ENCODE measurements at places on chromosomes 6 and 20.

DNA sequence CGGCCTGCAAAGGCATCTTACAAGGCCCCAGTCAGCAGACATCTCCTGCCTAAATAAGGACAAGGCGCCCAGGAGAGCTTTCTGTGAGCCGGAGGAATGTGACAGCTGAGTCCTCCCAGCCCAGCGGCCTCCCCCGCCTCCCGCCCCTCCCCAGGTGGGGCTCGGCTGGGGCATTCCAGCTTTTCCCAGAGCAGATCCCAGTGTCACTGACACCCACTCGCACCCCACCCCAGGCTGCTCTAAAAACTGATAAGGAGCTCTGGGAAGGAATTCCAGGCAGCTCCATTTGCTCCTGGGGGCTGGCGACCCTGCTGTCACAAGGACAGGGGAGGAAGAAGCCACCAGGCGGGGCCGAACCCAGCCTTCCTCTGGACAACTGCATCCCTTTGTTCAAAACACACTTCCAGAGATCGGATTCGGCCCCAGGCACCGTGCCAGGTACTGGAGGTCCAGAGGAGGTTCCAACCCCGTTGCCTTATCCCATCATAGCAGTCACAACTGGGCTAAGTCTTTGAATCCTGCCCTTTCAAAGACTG, 49.7 kb downstream of the JPH2 start:
- DNase-seq, result peak; percentile 79

- no peak for DNase-seq
Observed at GRCh38 chr6:100761841-100762240, 119.3 kb downstream of the ASCC3 start.

- no peak for DNase-seq
Observed at GRCh38 chr6:148195511-148195910, 147.1 kb upstream of the SASH1 start.

DNA sequence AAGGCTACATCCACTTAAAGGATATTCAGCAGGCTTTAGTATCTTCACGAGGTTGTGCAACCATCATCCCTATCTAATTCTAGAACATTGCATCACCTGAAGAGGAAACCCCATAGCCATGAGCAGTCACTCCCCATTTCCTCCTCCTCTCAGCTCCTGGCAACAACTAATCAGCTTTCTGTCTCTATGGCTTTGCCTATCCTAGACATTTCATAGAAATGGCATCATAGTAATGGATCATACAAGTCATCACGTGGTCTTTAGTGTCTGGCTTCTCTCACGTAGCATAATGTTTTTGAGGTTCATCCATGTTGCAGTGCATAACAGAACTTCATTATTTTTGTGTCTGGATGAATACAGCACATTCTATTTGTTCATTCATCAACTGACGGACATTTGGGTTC, 20.5 kb downstream of the SNAI1 start:
- peak; percentile 67 for DNase-seq

DNA sequence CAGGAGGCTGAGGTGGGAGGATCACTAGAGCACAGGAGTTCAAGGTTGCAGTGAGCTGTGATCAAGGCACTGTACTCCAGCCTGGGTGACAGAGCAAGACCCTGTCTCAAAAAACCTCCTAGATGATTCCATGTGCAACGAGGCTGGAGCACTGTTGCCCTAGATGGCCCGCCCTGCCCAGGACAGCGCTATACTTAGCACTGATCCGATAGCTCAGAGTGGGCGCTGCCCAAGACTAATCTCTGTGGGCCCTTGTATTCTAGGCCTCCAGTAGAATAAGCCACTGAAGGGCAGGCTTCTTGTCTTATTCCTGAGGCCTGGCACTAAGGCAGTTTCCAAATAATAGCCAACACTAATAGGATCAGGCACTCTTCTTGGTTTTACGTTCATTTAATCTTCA, 41.0 kb downstream of the STK35 start:
- no peak for DNase-seq

DNA sequence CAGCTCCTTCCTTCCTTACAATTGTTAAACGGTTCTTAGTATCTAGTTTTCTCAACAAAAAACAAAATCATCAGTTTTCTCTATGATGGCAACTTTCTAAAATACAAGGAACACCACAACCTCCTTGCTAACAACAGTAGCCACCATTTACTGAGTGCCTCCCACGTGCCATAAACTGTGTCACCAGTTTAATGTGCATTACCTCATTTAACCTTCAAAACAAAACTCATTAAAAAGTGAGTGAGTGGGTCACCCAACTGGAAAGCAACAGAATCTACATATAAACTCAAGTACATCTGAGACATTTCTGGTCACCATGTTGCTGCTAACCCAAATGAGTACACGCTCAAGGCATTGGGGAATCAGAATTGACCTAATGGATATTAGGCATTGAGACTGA, 11.0 kb downstream of the RTN4IP1 start:
- DNase-seq, result no peak

DNA sequence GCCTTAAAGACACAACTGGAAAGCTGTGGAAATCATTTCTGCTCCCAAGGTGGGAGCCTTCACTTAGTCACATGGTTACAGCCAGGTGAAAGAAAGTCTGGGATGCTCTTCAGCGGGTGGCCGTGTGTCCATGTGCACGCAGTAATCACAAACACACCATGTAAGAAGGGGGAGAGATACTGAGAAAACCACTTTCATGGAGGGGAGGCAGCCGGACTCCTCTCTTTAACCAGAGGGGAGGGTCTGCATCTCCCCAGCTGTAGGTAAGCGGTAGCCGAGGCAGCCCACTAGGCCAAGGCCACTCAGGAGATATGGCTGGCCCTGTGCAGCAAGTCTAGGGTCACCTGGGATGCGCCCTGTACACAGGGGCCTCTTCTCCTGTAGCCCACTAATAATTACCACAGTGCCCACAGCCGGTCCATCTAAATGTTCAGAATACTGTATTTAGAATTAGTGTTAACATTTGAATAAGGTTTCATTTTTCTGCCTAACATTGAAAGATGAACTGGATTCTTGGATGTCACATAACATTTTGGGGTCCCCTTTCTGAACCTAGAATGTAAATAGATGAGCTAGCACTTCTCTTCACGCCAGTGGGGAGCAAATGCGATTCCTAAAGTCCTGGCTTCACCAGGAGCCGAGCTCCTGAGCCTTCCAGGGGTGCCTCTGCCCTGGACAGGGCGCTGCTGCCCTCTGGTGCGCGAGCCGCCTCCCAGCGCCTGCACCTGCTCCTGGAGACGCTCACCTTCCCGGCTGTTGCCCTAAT, 15.9 kb downstream of the GPR31 start:
- peak; percentile 81 for DNase-seq

GRCh38 chr20:22800129-22800528, 215.8 kb upstream of the FOXA2 start:
- DNase-seq, result no peak

DNA sequence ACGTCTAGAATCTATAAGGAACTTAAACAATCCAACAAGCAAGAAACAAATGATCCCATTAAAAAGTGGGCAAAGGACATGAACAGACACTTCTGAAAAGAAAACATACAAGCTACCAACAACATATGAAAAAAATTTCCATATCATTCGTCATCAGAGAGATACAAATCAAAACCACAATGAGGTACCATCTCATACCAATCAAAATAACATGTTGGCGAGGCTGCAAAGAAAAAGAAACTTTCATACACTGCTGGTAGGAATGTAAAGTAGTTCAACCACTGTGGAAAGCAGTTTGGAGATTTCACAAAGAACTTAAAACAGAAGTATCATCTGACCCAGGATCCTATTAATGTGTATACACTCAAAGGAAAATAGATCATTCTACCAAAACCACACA, 243.9 kb upstream of the RUNX2 start:
- DNase-seq, result no peak

- peak; percentile 88 for DNase-seq
Observed at GRCh38 chr6:73566954-73567591, 46.2 kb upstream of the EEF1A1 start.

- DNase-seq, result no peak
Observed at GRCh38 chr6:50862176-50862575, 43.5 kb downstream of the TFAP2B start.

DNA sequence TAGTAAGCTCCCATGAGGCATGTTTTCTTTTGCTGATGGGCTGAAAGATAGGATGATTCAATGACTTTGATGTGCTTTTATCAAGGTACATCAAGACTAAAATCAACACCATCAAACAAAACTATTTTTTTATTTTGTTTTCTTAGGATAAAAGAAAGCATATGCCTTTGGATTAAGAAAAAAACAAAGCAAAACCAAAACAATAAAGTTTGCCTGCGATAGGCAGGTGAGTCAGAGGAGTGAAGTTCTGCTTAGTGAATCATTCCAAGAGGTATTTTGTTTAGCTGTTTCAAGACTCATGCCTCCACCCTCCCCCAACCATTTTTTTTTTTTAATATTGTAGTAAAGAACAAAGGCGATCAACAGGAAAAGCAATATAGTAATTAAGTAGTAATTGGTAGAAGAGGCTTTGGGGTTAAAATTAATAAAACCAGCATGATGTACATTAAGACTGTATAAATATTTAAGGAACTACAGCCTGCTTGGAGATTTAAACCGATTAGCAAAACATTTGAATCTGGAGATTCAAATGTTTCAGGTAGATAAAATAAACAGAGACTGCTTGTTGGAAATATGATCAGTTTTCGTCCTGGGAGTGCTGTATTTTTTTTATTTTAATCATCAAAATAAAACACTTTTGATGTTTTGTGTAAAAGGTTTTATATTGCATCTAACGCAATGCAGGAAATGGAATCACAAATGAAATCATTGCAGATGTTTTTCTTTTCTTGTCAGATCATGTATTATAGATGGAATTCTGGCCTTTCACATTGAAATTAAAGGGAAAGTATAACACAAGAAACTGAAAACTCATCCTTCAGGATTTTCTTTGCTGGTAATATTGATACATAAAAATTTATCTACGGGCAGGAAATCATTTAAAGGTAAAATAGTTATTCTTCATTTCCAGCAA, 482.3 kb upstream of the MANEA start:
- DNase-seq, result peak; percentile 14

- DNase-seq, result no peak
Observed at GRCh38 chr20:15911581-15911980, 661.7 kb downstream of the KIF16B start.

DNA sequence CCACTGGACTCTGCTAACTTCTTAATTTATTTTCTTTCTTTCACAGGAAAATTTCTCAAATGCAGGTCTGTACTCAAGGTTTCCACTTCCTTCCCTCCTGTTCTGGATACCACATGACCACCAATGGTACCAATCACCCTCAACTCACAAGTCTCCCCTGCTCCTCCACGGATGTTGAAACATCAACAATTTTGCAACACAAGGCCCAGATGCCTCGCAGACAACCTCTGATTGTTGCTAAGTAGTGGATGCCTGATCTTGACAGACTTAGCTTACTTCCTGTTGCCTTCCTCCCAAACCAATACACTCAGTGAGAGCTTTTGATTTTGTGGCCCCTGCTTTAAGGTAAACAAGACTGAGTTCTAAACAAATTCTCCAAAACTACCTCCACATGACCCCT, 146.6 kb downstream of the FRK start:
- DNase-seq, result no peak

GRCh38 chr20:38109591-38110524, 55.2 kb downstream of the TGM2 start:
- peak; percentile 75 for DNase-seq

- peak; percentile 8 for DNase-seq
Observed at GRCh38 chr6:128327890-128328289, 192.5 kb downstream of the PTPRK start.

GRCh38 chr6:105452924-105453756, 50.3 kb upstream of the PREP start:
- DNase-seq, result no peak

DNA sequence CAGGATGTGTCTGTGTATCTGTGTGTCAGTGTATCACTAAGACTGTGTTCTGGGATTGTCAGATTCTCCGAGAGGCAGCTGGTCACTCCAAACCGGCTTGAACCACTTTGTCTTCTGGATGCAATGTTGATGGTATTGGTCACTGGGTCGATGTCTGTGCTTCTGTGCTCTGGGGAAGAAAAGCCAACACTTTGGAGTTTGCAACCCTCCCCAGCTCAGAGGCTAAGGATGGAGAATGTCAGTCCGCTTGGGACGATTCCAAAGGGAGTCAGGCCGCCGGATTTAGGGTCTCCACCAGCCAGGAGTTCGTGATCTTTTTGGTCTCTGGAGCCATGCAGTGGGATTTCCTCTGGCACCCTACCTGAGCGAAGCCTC, 5.2 kb downstream of the MAFB start:
- no peak for DNase-seq

DNA sequence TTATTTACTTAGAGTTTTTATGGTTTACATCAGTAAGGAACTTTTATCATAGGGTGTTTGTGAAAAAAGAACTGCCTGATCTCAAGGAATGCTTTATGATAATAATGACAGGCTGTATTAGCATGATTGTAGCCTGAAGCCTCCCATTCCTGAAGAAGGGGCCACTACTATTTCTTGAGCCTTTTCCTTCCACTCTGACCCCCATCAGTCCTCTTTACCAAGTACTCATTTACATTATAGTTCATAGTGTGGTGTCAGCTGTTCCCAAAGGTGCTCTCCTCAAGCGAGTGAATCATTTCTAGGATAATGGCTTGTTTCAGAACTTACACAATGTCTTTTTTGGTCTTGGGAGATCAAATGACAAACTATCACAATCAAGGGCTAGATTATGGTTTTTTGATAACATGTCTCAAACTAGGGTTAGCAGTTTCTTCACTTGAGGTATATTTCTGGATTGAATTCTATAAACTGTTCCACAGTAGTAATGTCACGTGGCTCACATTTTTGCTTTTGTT, 283.6 kb downstream of the CDKAL1 start:
- no peak for DNase-seq

DNA sequence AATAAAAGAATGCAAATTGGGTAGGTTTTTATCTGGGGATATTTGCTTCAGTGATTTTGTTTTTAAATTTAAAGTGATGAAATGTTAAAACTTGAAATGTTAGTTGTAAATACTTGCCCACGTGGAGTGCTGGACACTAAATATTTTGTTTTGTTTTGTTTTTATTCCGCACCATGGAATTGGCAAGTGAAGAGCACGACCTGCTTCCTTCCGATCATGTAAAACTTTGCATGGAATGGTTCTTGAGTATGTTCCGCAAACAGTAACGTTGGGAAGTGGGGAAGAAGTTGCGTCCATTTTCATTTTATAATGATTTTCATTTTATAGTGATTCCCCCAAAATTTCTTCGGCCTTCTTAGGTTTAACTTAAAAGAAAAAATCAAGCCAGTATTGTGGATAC, 765 bp downstream of the IRAK1BP1 start:
- no peak for DNase-seq

DNA sequence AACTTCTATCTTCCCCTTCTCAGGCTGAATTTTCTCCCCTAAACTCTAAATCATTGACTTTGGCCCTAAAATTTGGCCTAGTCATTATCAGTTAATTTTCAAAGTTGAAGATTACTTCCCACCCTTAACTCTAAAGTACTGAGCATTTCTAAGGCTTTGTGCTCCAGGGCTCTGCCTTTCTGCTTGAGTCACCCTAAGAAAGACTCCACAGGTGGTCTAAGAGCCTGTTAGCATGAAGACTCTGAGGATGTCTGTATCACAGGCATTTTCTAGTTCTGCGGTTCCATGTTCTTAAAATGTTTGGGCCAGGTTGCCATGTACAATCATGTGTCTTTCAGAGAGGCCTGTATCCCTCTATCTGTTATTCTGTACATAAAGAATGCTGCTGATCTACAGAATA, 808.1 kb upstream of the MANEA start:
- no peak for DNase-seq
